Smooth muscle cell of the brain vasculature (primary cell): ENCODE measurements at places on chromosomes 7 and 10.

DNA sequence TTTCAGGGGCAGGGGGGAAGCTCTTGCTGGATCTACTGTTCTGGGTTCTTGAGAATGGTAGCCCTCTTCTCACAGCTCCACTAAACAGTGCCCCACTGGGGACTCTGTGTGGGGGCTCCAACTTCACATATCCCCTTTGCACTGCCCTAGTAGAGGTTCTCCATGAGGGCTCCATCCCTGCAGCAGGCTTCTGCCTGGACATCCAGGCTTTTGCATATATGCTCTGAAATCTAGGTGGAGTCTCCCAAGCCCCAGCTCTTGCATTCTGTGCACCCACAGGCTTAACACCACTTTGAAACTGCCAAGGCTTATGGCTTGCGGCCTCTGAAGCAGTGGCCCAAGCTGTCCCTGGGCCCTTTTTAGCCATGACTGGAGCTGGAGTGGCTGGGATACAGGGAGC, 150.7 kb downstream of the LRMDA start:
- no peak for DNase-seq

DNA sequence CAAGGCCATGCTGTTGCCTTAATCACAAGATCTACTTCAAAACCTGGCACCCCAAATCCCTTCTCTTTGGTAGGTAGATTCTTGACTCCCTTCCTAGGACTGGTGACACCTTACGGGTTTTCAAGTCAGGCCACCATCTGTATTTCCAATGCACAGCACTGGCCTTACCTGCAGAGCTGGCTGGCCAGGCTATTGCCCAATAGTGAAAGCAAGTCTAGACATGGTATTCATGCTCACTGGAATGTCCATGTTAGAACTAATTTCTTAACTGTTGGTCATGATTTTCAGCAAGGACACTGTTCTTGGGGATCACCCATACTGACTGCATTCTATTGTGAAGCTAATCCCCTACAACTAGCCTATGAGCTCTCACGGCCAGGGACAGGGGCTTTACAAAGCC, 313.1 kb upstream of the RNF32 start:
- DNase-seq = no peak

GRCh38 chr10:48330269-48330668, 23.8 kb downstream of the MAPK8 start:
- DNase-seq = no peak

GRCh38 chr7:151051108-151051507, 2.8 kb downstream of the ASIC3 start:
- DNase-seq = no peak

GRCh38 chr7:2023877-2024566, 208.7 kb downstream of the MAD1L1 start:
- no peak for DNase-seq

DNA sequence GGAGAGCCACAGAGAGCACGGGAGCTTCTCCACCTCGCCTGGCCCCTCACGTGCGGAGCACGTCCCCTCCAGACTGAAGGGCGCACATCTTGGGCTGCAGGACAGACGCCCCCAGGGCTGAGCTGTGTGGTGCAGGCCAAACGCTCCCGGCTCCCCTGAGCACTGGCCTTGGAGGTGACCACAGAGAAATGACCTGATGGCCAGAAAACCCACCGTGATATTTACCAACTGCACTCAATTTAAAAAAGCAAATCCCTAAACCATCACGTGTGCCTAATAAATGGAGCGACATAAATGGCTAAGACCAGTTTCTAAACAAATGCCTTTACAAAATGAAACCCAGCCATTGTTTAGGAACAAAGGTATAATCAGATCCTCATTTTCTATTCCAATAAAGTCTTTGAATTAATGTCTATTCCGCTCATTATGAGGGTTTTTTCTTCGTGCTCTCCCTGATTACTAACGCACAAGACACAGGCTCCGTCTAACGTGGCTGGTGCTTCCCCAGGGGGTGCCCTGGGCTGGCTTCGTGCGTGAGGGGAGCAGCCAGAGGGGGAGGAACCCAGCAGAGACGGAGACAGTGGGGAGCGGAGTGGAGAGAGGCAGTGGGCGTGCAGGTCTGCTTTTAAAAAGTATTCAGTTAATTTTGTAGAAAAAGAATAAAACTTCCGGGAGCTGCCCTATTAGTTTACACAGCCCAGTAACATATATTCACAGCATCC, 190.3 kb downstream of the DNAJB6 start:
- DNase-seq = no peak

GRCh38 chr7:148253629-148254028, 336.9 kb upstream of the C7orf33 start:
- no peak for DNase-seq

- no peak for DNase-seq
Measured at GRCh38 chr7:144941127-144941526, 105.3 kb upstream of the TPK1 start.

DNA sequence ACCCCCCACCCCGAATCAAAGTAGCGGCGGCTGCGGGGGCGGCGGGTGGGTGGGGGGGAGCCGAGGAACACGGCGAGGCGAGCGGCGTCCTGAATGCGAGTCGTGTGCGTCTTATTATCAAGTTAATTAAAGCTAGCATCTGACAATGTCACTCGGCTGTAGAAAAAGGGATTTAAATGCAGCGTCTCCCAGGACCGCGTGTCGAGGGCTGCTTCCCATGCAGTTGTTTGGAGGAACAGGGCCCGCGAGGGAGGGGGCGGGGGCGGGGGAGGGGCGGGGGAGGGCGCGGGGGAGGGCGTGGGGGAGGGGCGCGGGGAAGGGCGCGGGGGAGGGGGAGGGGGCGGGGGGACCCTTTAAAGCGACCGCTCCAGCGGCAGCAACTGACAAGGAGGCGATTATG, 2.7 kb upstream of the UNCX start:
- DNase-seq = no peak

DNA sequence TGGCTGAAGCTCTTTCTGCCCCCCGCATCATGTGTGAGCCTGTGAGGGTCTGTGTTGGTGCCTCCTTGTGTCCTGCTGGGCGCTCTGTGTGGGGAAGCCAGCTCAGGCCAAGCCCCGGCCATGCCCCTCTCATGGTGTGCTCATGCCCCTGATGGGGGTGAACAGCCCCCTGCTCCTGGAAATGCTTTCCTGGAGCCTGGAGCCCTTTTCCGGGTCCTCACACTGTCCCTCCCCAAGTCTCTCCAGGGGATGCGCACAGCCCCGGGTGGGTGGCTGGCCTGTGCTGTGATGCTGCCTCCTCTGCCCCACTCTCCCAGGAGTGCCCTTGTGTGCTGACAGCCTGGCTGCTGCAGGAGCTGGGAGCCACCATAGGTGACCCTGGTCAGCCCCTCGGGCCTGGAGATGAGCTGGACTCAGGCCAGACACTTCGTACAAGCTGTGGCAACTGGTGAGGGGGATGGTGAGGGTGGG, 20.8 kb upstream of the ZNF862 start:
- no peak for DNase-seq

DNA sequence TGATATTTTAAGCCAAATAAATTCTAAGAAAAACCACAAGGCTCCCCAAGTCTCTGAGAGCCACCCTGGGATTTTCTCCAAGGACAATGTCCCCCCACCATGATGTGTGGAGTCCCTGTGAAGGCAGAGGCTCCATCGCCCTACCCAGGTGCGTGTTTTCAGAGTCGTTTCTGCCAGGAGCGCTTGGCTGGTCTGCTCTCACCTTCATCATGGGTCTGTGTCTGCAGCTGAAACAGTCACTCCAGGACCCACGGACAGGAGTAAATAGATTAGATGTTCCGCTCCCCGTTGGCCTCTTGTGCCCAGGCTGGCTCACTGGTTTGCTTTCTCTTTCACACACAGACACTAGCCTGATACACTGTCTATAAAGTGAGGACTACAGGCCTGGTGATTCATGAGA, 217.5 kb downstream of the SFMBT2 start:
- DNase-seq = no peak

DNA sequence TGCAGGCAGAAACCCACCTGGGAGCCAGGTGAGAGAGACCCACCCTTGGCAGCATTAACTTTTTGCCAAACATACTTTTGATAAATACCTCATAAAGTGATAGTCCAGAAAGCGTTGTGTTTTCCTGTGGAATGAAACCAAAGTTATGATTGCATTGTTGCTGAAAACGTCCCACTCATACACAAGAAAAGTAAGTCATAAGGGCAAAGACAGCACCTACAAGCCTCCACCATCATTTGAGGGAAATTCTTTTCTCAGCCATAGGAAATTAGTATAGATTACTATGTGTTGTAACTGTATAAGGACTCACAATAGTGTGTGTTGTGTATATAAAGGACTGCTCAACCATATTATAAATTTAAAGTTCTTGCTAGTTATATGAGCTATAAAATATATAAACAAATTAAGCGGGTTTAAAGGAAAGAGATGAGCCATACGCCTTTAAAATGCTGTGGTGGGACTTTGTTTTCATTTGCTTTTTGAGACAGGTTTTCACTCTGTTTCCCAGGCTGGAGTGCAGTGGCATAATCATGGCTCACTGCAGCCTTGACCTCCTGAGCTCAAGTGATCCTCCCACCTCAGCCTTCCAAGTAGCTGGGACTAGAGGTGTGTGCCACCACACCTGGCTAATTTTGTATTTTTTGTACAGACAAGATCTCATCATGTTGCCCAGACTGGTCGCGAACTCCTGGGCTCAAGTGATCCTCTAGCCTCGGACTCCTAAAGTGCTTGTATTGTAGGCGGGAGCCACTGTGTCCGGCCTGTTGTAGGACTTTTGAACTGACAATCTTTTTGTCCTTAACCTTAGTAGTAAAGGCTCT, 160.8 kb downstream of the PKD1L1 start:
- no peak for DNase-seq

DNA sequence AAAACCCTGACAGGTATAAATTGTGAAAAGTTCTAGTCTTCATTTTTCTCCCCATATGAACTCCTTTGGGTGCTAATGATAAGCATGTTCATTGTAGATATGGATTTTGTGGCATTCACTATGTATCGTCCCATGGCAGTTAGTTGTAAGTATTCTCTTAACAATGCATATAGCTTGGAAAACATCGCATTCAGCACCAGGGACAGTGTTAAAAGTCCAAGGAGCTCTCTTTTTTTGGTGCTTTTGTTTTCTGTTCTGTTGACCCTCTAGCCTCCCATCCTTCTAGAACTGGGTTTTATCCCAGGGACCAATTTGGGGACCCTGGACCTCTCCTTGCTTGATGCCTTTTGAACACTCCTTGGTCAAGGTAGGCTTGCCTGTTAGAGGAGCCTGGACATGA, 37.7 kb downstream of the INSYN2A start:
- no peak for DNase-seq

GRCh38 chr10:44245601-44245938, 139.3 kb downstream of the CXCL12 start:
- DNase-seq = no peak

DNA sequence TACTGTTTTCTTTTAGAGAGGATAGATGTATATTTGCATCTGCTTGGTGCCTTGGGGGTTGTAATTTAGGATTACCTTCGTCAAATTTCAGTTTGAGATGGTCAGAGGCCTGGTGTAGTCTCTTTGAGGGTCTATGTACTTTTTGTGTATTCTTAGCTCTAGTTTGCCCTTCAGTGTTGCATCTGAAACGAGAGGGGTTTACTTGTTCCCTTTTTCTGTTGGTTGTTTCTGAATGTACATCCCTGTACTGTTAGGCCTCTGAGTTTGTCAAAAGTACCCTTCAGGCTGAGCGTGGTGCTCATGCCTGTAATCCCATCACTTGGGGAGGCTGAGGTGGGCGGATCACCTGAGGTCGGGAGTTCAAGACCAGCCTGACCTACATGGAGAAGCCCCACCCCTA, 60.0 kb downstream of the MLLT10 start:
- no peak for DNase-seq

DNA sequence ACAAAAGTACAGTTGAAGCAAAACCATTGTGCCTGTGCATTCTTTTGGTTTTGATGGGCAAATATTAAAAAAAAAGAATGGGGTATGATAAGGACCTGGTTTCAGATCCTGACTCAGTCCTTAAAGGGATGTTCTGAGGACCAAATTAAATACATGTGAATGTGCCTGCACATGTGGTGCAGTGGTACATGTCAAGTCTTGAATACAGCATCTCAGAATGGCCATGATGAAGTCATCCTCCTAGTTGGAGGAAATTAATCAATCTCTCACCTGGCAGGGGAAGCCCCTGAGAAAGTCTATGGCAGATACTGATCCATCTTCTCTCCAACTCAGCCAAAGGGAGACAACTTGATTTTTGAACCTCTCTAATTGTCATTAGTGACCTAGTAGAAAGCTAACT, 207.0 kb downstream of the SUGCT start:
- DNase-seq = no peak

DNA sequence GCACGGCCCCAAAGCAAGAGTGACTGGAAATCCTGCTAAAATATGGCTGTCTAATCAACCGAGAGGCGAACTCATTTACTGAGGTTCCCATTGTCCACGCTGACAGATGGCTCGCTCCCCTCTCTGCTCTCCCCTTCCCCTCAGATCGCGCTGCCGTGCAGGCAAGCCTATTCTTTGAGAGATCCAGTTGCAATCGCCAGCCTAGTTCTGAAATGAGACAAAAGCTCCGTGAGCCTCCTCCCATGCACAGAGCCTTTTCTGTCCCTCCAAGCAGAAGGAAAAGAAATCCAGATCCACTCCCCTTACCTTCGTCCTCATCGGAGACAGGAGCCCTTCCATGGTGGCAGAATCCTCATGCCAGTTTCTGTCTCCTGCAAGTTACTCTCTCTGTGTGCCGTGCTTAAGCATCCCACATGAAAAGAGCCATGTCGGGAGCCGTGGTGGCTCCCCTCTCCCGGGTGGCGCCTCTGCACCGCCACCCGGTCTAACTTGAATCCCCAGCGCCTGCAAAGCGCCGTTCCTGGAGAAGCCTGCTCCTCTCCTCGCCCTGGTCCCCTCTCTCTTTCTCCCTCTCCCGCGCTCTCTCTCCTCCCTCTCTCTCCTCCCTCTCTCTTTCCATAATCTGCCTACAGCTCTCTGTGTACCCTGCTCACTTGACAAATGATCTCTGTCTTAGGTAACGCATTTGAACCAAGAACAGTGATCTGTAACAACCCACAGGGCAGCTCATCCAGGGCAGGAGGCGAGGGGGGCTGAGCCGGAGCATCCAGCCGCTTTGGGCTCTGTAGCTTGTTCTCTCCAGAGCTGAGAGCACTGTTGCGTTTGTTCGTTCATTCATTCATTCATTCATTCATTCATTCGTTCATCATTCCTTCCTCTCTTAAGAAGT, 156.8 kb downstream of the FRMD4A start:
- no peak for DNase-seq

DNA sequence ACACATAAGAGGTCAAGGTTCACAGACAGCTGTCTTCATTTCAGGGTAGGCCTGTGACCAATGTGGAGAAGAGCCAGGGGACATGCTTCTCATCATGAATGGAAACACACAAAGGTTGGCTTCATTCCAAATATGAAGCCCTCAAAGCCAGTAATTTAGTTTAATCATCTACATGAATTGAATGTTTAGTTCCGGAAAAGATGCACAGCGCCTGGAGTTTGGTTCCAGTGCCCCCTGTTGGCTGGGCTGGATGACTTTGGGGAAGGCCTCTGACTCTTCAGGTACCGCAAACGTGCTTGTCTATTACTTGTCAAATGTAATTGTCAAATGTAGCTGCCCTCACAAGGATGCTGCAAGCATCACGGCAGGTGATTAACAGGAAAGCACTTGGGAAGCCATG, 130.7 kb downstream of the ADRA2A start:
- no peak for DNase-seq

GRCh38 chr10:21724020-21724589, 190.1 kb downstream of the MLLT10 start:
- no peak for DNase-seq
